ENCODE measurements at places on chromosomes 1 and 21.

GRCh38 chr1:167983797-167984420 is 47.0 kb upstream of the MPC2 start:
- no peak for DNase-seq

- DNase-seq: no peak
These were observed 339.8 kb downstream of the OMA1 start for GRCh38 chr1:58206749-58207148.

DNA sequence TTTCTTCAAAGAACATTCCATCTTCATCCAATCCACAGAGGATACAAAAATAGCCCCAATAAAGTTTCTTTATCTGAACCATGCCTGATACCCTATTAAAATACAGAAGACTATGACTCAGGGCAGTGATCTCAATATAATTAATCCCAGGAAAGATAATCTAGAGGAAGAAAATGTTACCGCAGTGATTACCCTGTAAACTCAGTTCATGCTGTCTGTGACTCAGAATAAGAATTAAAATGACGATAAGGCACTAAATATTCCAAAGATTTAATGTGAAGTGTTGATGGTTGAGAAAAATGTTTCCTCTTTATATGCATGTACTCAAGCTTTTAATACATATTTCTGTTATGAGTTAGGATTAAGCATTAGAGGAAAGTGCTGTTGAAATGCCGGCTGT is 88.6 kb upstream of the LYPLAL1 start:
- peak; percentile 85 for DNase-seq

GRCh38 chr1:207497941-207498340 is 2.0 kb downstream of the CR1 start:
- DNase-seq: no peak

DNA sequence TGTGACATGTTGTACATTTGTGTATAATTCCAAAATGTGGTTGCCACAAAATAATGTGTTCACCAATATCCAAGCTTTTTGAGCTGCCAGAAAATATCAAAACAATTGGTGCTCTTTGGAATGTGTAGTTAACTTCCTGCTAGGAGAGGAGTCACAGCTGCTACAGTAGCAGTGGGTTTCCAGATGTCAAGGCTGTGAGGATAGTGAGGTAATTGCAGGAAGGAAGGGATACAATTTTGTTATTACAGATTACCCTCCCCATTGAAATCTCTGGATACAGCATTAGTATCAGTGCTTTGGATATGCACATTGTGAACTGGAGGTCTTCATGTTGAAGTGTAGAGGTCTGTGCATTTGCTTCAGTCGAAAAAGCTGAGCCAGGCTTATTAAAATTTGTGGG is 253.2 kb downstream of the PTPRC start:
- peak; percentile 73 for DNase-seq

DNA sequence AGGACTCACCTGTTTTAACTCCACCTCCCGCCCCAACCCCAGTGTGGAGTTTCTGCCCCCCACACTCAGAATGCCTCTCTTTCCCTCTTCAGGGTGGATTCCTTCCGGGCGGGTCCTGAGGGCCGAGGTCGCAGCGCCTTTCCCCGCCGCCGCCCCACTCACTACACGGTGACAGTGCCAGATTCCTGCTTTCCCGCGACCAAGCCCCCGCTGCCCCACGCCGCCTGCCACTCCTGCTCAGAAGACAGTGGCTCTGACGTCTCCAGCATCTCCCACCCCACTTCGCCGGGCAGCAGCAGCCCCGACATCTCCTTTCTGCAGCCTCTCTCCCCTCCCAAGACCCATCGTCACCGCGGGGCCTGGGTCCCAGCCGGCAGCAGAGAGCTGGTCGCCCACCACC is 16.7 kb downstream of the INAVA start:
- DNase-seq: no peak

GRCh38 chr21:25862596-25862995 is 127.8 kb downstream of the GABPA start:
- peak; percentile 30 for DNase-seq

GRCh38 chr1:180271272-180272255 is 41.5 kb downstream of the LHX4 start:
- peak; percentile 54 for DNase-seq

- DNase-seq: no peak
These were observed 159.7 kb upstream of the CXADR start for GRCh38 chr21:17352996-17353655.

- no peak for DNase-seq
These were observed 93.8 kb upstream of the CCDC190 start for GRCh38 chr1:162954824-162955223.

DNA sequence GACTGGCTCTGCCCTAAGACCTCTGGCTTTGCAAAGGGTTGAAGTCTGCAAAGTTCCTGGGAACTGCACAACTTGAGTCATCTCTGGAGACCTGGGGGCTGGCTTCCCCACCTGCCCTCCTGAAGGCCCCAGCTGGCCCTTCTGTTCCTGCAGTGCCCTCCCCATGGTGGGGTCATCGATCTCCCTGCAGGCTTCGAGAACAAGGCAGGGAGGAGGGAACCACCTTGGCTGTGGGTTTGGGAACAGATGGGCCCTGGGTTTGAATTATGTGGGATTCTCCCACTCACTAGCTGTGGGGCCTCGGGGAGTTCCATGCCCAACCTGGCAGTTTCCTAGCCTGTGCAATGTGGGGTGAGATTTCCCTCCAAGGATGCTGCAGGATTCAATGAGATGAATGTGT is 310.2 kb downstream of the PTPRU start:
- no peak for DNase-seq

GRCh38 chr1:180893614-180894013 is 19.1 kb upstream of the KIAA1614 start:
- DNase-seq: no peak

GRCh38 chr1:82836213-82836972 is 1035.7 kb downstream of the ADGRL2 start:
- DNase-seq: peak; percentile 13

- DNase-seq: peak; percentile 57
These were observed 1329.5 kb upstream of the B3GALT2 start for GRCh38 chr1:194515916-194516315.

GRCh38 chr1:114892194-114892918 is 37.7 kb downstream of the SYCP1 start:
- no peak for DNase-seq
